H9 (cell line): ENCODE measurements at places on chromosomes 5 and 9. TPM values are rescaled to one million over a fixed set of nuclear protein-coding genes. Genes with fewer than 3 reads are reported as not detected.

The SPARC gene
- total RNA-seq = 320 and 323 TPM in 2 replicates

DNA sequence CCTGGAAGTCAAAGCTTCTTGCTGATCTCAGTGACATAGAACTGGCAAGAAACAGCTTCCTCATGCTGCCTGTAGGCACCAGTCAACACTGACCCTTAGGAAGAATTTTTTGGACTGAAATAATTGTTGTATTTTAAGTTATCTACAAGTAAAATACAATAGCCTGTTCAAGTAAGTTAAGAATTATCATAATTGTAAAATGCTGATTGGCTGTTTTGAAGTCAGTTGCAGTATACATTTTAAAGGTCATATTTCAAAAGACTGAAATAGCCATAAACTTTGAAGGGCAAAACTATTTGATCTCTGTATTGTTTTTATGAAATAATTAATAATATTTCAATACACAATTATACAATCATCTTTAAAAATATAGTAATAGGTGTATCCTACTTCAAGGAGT, 794.9 kb downstream of the MAT2B start:
- DNase-seq = no peak

The BTNL8 gene
- total RNA-seq = 0.13 and 0.26 TPM in 2 replicates

GRCh38 chr9:93237540-93237939, 53.6 kb downstream of the WNK2 start:
- DNase-seq = no peak

GRCh38 chr5:55546947-55547346, 12.2 kb upstream of the PLPP1 start:
- DNase-seq = no peak

- DNase-seq = no peak
These were observed 347.6 kb downstream of the EBF1 start for GRCh38 chr5:158751961-158752655.

- no peak for DNase-seq
These were observed 180.4 kb downstream of the ST8SIA4 start for GRCh38 chr5:100722657-100723056.

DNA sequence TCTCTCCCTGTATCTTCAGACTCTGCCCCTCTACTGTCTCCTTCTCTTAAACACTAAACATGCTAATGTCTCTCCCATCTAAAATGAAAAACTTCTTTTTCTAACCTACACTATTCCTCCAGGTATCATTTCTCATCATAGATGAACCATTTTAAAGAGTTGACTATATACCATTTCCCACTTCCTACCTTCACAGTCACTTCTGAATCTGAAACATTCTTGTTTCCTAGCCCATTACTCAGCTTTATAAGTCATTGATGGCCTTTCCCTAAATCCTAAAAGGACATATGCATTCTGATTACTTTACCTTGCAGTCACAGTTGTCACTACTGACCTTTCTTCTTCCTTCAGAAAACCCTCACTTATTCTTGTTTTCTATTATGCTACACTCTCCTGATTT, 118.2 kb downstream of the SSBP2 start:
- no peak for DNase-seq

DNA sequence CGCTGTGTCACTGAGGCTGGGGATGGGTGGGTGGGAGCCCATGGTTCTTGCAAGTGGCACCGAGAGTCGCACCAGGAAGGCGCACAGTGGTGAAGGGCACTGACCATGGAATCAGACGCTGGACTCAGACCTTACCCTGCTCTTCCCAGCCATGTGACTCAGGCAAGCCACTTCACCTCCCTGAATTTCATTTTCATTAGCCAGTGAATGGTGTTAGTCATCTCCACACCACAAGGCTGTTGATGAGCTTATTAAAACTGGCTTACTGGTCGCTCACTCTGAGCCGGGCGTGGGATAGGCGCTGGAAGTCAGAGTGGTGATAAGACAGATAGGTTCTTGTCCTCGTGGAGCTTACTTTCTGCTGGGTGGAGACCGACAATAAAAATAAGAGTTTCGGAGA, 25.1 kb downstream of the FGF18 start:
- DNase-seq = no peak

The CEL gene
- total RNA-seq = 3.6 and 4.0 TPM in 2 replicates

GRCh38 chr5:121199216-121199999, 652.3 kb upstream of the FTMT start:
- DNase-seq = no peak

DNA sequence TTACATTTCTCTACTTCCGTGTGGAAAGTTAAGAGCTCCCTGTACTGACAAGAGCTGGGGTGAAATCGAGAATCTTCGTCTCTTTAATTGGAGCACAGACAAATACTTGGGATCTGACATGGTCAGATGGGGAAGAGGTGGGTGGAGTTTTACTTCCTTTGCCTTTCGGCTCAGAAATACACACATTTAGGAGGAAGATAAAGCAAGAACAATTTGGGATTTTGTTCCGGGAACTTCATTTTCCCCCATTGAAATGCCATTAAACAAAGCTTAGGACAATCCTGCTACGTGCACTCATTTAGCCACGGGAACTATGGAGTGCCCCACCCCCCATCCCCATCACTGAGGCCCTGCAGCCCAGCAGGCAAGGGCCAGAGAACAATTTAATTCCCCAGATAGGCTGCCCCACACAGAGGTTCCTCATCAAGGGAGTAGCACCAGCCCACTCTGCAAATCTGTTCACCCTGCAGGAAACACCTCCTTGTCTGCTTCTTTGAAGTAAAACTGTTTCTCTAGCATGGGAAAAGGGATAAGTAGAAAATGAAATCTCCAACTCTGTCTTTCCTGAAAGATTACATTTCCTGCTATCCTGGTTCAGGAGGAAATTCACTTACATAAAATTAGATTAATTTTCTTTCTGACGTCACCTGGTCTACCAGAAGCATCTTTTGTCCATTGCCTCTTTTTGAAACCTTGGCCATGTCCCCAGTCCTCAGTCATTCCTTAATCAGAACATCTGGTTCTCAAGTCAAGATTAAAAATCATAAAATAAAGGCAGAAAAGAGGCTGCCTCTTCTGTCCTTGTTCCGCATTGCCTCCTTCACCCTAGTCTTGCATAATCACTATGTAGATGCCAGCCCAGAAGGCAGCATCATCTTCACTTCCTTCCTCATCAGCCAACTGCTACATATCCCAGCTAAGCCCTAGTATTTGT, 206.4 kb downstream of the ENC1 start:
- DNase-seq = no peak

The HSPB3 gene
- not detected in 2 replicates for total RNA-seq

- peak; percentile 81 for DNase-seq
These were observed 3.5 kb upstream of the RNF20 start for GRCh38 chr9:101530076-101530711.

GRCh38 chr9:343773-344172, 129.1 kb downstream of the DOCK8 start:
- no peak for DNase-seq
